ENCODE measurements at places on chromosomes 3 and 15.

DNA sequence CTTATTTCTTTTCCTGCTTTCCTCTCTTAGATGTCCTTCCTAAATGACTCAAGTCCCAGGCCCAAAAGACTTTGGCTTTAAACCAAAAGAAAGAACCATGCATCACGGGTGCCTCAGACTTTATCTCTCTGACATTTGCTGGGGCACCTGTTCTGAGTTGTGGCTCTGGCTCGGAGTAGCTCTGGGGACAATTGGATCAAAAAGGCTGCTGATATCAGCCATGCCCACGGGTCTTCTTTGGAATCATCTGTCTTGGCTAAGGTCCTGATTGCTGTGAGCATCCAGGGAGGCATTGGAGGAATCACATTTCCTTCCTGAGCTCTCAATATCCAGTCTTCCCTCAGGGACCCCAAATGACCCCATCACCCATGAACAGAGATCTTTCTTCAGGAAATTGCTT is 59.9 kb downstream of the CLSTN2 start:
- DNase-seq: no peak

DNA sequence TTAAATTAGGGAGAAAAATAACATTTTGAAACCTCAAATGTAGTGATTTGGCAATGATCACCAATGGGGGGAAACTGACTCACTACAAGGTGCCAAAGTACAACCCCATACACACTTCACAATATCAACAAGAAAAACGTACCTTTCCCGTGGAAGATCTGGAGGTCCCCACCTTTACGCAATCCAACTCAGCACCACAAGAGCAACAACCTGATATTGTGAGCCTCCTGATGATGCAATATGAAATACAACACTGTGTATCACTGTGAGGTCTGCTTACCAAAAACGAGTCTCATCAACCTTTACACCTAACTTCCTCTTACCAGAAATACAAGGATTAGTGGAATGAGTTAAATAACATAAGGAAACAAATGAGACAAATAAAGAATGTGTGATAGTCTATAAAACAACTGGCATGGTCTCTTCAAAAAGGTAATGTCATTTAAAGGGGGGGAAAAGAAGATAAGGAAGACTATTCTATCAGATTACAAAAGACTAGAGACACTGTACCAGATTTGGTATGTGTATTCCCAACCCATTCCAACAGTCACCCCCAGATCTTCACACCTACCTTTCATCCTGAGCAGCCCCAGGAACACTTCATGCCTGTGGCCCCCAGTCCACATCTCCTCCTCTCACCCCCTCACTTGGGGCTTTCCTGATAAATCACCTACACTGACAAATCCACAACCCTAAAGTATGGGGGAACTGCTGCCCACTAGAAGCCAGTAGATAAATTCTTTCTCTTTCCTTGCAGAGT is 27.7 kb downstream of the DLG1 start:
- DNase-seq: no peak

- DNase-seq: no peak
Measured at GRCh38 chr3:107411779-107412178, 34.5 kb downstream of the CCDC54 start.

- DNase-seq: no peak
Measured at GRCh38 chr3:132268956-132269355, 48.3 kb upstream of the ACP3 start.

DNA sequence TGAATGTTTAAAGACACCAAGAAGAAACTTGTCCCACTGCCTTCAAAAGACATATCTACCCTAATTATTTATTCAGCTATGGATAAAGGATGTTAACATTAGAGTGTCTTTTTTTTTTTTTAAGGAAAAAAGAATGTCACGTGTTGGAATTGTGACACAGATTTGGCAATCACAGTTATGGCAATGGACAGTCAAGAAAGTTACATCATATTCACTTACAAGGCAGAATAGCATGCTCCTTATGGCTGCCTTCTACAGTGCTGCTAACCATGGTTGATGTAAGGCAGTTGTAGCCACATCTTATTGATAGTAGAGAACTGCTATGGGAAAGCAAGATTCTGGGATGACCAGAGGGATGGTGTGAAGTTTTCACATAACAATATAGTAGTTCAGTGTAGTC is 128.8 kb upstream of the ZBTB20 start:
- DNase-seq: no peak

DNA sequence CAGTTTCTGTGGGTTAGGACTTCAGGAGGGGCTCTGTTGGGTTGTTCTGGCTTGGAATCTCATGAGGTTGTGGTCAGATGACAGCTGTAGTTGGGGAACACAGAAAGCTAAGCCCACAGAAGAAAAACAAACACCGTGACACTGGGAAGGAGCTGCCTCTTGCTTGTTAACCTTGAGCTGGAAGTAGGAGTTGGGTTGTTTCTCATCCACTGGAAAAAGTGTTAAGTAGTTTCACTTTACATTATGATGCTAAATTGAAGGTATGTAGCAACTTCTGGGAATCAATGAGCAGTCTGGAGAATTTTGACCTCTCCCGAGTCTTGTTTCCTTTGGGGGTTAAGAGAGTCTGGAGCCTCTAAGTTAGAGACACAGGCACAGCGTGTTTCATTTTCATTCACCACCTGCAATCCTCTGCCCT is 20.4 kb downstream of the HACD3 start:
- DNase-seq: no peak

GRCh38 chr3:185711255-185711870 is 113.5 kb downstream of the IGF2BP2 start:
- no peak for DNase-seq

DNA sequence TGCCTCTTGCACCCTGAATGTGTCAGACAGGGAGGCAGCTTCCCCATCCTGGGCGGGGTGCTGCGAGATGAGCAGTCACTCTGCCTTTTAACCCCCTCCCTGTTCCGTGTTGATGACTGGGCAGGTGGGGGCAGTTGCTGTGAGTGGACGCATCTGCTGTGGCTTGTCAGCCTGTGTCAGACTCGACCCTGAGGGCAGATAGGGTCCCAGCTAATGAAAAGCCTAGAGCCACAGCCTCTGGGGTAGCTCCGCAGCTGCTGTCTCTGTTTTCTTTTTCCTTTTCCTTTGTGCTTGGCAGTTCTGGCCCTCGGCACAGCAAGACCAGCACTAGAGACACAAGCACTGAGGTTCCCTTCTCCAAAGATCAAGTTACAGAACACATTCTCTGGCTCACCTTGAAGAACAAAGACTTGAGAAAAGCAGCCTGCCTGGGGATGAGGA is 43.0 kb upstream of the GLCE start:
- no peak for DNase-seq

- no peak for DNase-seq
Measured at GRCh38 chr15:70362350-70362749, 264.6 kb upstream of the TLE3 start.

Data from stimulated activated CD8-positive, alpha-beta memory T cell treated with anti-CD3 and anti-CD28 coated beads, Interleukin-4, amount 100 ng/mL, for 1 hour (primary cell).